NCI-H2081 (cell line): ENCODE measurements at places on chromosomes 3 and 15.

- no peak for DNase-seq
Observed at GRCh38 chr3:115052906-115053305, 94.2 kb downstream of the ZBTB20 start.

DNA sequence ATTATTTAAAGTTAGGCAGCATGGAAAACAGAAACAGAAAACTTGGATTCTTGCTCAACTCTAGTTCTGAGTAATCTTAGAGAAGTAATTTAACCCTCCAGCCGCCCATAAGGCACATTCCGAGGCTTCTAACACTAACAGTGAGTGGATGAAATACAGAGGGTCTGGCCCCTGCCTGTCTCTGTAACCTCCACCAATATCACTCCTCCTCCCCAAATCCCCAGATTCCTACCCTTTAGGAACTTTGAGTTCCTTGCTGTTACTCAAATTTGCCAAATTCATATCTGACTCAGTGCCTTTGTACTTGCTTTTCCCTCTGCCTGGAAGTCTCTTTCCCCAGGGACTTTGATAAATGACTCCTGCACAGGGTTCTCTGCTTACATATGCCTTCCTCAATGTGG is 112.5 kb upstream of the TGFBR2 start:
- DNase-seq: no peak

DNA sequence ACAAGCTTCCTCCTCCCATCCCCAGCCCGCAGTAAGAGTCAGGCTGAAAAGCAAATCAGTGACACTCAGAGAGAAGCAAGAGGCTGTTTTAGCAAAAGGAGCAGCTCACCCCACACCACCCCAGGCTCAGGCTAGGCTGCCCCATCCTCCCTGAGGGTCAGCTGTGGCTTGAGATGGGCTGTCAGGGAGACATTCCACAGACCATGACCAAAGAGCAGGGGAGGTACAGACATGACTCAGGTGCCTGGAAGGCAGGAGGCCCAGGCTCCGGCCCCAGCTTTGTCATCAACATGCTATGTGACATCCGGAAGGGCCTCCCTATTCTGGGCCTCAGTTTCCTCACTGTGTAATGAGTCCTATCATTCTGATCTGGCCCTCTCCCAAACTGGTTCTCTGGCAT is 24.7 kb downstream of the HCN4 start:
- DNase-seq: no peak

DNA sequence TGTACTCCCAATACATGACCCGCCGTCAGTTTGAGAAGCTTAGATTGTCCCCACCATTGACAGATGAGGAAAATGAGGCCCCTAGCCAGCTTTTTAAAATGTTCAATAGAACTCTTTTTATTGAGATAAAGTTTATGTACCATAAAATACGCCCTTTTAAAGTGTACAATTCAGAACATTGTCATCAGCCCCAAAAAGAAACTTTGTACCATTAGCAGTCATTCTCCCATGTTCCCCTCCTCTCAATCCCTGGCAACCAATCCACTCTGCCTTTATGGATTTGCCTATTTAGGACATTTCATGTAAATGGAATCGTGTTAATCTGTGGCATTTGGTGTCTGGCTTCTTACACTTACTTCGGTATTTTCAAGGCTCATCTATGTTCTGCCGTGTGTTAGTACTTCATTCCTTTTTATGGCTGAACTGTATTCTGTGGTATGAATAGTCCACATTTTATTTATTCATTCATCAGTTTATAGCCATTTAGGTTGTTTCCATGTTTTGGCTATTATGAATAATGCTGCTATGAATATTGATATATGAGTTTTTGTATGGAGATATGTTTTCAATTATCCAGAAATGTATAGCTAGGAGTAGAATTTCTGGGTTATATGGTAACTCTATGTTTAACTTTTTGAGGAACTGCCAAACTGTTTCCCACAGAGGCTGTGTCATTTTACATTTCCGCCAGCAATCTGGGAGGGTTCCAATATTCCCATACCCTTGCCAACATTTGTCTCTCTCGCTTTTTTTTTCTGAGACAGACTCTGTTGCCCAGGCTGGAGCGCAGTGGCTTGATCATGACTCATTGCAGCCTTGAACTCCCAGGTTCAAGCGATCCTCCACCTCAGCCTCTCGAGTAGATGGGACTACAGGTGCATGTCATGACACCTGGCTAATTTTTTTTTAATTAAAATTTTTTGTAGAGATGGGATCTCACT is 15.3 kb upstream of the PTPN23 start:
- no peak for DNase-seq

- DNase-seq: no peak
Observed at GRCh38 chr3:100144255-100144866, 30.1 kb upstream of the FILIP1L start.

- no peak for DNase-seq
Observed at GRCh38 chr3:43695443-43695842, 4.7 kb downstream of the ABHD5 start.

DNA sequence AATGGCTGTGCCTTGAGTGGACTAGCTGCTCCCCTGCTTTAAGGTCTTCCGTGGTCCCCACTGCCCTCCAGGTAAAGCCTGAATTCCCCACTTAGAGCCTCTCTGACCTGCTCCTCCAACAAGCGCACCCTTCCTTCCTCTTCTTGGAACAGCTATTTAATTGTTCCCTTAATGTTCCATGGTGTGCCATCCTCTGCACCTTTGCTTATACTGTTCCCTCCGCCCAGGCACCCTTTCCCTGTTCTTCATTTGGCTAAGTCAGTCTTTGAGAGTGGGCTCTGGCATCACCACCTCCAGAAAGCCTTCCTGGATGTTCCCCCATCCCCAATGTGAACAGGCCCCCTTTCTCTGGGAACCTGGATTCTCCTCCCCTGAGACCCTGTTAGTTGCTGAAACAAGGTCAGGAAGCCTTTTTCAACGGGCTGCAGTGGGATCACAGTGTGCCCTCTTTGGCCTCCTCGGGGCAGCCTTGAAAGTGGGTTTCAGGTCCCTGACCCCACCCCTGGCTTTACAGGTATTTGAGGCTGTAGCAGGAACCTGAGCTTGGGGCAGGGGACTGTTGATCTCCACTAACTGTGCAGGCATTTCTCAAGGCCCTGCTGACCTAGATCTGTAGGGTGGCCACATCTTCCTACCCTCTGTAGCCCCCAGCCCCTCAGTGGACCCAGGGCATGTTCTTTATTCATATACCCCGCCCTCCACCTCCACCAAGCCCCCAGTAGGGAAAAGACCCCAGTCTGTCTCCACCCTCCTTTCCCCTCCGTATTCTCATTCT is 5.0 kb downstream of the ISLR start:
- no peak for DNase-seq

DNA sequence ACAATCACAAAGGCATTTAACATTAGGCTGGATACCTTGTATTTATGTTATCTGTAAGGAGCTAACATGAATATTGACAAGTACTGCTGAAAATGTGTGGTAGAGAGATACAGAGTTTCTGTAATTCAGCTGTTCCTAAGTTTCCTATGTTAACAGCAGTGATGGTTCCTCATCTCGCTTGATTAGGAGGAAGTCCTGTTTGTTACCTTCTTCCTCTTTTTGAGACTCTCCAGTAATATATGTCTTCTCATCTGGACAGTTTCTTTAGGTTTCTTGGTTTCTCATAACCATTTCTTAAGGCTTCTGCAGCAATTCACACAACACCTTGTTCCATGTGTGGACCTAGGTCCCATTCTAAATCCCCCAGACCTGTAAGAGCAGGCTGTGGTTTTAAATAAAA is 11.4 kb upstream of the PEX5L start:
- DNase-seq: no peak

DNA sequence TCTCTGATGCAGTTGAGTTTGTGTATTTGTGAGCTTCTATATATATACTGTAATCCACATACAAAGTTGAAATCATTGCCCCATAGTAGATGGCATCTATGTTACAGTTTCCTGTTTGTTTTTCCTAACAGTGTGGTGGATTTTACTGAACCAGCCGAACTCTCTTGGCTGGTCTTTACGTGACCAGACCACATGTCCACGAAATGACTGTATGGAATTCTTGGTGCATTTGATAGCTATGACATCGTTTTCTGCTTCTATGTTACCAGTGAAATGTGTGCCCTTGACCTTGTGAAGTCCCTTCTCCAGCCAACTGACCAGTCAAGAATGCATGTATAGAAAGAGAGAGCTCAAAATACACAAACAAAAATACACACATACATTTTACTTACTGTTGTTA is 1.8 kb downstream of the KCNMB2 start:
- DNase-seq: peak; percentile 36

GRCh38 chr3:41329881-41330280 is 130.6 kb downstream of the CTNNB1 start:
- DNase-seq: no peak

- DNase-seq: no peak
Observed at GRCh38 chr3:32602206-32602605, 31.5 kb upstream of the DYNC1LI1 start.

- DNase-seq: no peak
Observed at GRCh38 chr3:144650380-144650779, 678.8 kb downstream of the DIPK2A start.

- no peak for DNase-seq
Observed at GRCh38 chr3:28022916-28023315, 218.5 kb upstream of the CMC1 start.

GRCh38 chr15:85543741-85544155 is 163.3 kb downstream of the AKAP13 start:
- peak; percentile 62 for DNase-seq

DNA sequence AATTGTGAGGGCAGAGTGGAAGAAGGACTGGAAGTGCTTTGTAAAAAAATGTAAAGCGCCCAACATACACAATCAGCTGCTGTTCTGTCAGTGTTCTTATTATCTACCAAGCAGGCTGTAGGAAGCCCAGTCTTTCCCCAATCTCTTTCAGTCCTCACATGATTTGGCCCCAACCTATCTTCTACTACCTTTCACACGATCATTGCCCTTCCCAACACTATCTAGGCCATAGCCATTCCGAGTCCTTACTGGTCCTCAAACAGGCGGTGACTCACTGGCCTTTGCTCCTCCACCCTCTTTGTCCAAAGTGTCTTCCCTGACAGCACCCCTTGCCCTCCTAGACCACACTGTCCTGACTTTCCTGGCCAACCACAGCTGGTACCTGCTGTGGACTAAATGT is 861 bp upstream of the RFT1 start:
- no peak for DNase-seq

- DNase-seq: no peak
Observed at GRCh38 chr3:159796226-159796625, 192.4 kb upstream of the IL12A start.

DNA sequence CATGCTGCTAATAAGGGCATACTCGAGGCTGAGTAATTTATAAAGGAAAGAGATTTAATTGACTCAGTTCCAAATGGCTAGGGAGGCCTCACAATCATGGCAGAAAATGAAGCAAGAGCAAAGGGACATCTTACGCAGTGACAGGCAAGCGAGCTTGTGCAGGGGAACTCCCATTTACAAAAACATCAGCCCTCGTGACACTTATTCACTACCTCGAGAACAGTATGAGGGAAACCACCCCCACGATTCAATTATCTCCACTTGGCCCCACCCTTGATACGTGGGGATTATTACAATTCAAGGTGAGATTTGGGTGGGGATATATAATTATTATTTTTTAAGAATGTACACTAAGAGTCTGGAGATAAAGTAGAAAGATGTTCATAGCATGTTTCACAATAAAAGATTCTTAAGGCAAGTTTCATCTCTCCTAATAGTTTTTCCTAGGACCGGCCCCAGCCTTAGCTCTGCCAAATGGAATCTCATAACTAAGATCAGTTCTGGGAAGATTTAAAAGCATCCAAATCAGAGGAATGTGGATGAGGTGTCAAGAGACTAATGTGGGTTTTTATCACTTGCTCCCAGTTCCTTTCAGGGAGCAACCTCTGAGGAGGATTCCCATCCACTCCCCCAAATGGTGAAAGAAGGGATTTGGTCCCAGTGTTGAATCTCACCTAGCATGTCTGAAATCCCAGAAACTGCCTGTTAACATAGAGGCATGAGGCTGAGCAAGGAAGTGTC is 221.0 kb downstream of the ZMAT3 start:
- no peak for DNase-seq

GRCh38 chr15:42891569-42891968 is 29.0 kb downstream of the TTBK2 start:
- no peak for DNase-seq

GRCh38 chr15:79091204-79091867 is 756 bp upstream of the RASGRF1 start:
- peak; percentile 19 for DNase-seq

GRCh38 chr3:159418571-159419526 is 569.8 kb upstream of the IL12A start:
- no peak for DNase-seq

GRCh38 chr15:48471073-48471472 is 139.8 kb downstream of the DUT start:
- DNase-seq: no peak

DNA sequence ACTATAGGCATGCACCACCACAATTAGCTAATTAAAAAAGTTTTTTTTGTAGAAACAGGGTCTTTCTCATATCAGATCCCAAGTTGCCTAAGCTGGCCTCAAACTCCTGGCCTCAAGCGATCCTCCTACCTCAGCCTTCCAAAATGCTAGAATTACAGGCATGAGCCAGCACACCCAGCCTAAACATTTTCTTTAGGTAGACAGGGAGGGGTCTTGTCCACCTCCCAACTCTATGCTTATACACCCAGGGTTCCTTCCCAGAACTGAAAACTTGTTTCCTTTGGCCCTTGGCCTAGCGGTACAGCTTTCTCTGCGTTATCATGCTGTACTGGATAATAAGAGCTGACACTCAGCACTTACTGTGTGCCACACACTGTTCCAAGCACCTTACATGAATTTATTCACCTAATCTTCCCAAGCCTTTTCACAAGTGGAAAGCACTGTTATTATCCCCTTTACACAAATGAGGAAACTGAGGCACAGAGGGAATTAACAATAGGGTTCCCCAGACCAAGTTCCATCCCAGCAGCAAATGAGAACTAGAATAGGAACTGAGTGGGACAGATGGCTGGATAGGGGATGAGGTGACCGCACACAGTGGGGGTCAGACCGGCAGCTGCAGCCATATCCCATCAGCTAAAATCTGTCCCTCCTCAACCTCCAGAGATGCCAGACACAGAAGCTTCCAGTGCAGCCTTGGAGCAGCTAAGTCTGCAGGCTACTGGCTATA is 150.8 kb downstream of the MEGF11 start:
- DNase-seq: no peak

DNA sequence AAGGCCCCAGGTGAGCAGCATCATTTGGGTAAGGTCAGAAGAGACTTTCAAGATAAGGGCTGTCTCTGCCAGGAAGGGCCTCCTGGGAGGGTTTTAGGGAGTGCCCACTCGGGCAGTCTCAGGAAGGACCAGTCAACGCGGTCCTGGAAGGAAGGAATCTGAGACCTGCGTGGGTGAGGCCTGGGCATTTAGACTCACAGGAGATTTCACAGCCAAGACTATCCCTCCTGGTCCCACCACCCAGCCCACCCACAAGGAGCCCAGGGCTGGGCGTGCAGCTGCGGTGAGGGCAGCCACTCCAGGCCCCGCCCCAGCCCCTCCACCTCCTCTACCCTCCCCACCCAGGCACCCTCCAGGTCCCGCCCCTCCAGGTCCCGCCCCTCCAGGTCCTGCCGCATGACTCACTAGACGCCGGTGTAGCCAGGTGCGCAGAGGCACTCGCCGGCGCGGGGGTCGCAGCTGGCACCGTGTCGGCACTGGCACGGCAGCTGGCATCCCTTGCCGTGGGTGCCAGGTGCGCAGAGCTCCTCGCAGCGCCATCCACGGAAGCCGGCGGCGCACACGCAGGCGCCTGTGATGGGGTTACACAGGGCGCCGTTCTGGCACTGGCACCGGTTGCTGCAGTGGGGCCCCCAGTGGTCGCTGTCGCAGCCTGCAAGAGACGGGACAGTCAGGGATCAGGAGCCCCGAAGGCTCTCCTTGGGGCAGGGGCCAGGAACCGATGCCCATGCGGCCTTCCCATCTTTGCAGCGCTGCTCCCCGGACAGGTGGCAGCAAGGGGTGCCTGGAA is 112.7 kb downstream of the RAB11A start:
- no peak for DNase-seq

GRCh38 chr15:96457841-96458240 is 127.3 kb downstream of the NR2F2 start:
- DNase-seq: no peak
